Stimulated activated CD4-positive, alpha-beta T cell treated with anti-CD3 and anti-CD28 coated beads, TNF-alpha, amount 100 ng/mL, for 4 hours (primary cell): ENCODE measurements at places on chromosomes 4 and X.

DNA sequence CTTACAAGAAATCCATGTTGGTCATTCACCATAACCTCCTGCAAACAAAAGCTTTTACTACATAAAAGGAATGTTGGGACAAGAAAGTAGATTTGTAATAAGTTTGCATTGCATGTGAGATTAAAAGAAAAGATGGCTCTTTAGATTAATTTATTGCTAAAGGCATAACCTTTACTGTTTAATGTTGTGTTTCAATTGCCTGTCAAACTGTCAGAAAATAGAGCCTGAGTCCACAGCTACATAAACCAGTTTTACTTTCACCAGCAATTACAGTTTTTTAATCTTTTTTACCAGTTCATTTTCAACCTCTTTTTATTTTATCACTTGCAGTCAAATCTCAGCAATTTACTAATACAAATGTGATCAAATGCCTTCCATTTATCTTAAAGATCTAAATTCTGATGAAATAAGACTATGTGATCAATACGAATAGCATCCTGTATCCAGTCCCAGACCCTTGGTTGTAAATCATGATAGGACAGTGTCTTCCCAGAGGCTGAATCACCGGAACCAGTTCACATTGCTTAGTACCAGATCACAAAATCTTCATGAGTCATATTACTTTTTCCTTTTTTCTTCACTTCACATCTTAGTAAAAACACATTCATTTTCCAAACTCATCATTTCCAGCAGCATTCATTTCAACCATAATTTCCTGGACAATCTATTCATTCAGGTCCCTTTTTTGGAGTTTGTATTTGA, 95.4 kb upstream of the FRG1 start:
- no peak for DNase-seq

DNA sequence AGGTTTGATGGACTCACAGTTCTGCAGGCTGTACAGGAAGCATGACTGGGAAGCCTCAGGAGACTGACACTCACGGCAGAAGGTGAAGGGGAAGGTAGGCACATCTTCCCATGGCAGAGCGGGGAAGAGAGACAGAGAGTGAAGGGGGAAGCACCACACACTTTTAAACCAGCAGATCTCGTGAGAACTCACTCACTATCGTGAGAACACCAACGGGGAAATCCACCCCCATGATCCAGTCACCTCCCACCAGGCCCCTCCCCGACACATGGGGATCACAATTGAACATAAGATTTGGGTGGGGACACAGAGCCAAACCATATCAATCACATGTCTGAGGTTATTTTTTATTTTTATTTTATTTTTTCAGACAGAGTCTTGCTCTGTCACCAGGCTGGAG, 4.9 kb upstream of the NAT8L start:
- no peak for DNase-seq

- no peak for DNase-seq
These were observed 407.7 kb downstream of the ARAP2 start for GRCh38 chr4:35836596-35836995.

GRCh38 chr4:77623091-77623490, 17.5 kb downstream of the CXCL13 start:
- DNase-seq: no peak

GRCh38 chr4:162461952-162462351, 298.2 kb upstream of the FSTL5 start:
- no peak for DNase-seq

- no peak for DNase-seq
These were observed 1036.4 kb downstream of the PCDH18 start for GRCh38 chr4:136495851-136496250.

GRCh38 chr4:83114576-83114975, at the start of gene PLAC8:
TSS of gene PLAC8 (minus strand) at chr4:83114729. CDS start at chr4:83107921, 6,808 bp downstream.
- no peak for DNase-seq

DNA sequence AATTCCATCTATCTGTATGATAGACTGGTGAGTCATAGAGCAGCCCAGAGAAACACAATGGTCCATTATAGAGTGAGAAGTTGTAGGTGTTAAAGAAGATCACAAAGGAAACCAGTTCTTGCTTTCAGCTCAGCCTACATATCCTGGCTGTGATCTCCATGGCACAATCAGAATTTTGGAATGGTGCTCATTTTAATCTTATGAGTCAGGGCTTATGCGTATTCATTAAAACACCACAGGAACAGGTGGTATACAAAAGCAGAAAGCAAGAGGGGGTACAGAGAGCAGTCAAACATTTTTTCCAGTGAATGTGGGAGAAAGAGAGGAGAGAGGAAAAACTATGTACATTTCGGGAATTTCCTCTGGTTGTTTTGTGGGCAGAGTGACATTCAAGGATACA, 126.9 kb downstream of the MFAP3L start:
- no peak for DNase-seq

- DNase-seq: no peak
These were observed 38.1 kb upstream of the RASGEF1B start for GRCh38 chr4:81509822-81510221.
